ENCODE measurements at places on chromosomes 4 and X.

GRCh38 chr4:122827258-122827878, 737 bp downstream of the FGF2 start:
- no peak for DNase-seq

DNA sequence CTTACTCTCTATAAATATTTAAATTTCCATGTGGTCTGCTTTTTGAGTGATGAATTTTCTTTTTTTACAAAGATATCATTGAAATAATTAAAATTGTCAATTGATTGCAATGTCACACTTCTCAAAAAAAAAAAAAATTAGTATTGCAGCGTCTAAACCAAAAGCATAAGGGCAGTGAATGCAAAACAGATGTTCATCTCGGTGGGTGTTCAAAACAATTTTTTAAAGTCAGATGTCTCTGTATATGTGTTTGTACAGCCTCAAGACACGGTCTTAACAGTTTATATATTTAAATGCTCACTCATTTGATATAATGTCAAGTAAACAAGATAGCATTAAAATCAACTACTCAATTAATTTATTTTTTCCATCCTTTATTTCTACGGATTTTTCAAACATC, 52.3 kb downstream of the PALLD start:
- no peak for DNase-seq

DNA sequence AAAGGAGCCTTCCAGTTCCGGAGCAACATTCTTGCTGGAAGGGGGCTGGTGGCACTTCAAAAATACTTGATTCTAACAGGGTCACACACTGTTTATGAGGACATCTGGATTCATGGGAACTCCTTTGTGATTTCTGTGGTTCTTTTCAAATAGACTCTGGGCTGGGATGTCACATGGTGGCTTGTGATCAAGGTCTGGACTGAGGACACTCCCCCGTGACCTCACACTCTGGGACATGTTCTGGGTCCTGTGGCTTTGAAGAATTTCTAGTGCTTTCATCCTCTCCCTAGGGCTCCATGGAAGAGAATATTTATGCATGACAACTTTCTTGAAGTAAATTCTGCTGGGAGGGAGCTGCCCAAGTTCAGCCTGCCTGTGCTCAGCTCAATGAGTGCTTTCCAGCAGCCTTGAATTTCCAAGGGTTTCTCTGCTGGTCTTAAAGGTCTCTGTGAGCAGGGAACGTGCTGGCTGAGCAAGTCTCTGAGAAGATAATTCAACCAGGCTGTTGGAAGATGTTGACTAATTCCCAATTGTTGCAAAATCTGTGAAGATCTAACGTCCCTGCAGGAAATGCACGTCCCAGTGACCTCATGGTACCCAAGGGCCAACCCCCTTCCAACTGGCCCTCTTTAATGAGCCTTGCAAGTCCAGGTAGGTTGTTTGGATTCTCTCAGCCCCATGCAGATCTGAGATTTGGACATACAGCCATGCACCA, 36.3 kb downstream of the GPR143 start:
- no peak for DNase-seq

GRCh38 chr4:10093801-10094552, 22.6 kb downstream of the WDR1 start:
- DNase-seq = no peak

DNA sequence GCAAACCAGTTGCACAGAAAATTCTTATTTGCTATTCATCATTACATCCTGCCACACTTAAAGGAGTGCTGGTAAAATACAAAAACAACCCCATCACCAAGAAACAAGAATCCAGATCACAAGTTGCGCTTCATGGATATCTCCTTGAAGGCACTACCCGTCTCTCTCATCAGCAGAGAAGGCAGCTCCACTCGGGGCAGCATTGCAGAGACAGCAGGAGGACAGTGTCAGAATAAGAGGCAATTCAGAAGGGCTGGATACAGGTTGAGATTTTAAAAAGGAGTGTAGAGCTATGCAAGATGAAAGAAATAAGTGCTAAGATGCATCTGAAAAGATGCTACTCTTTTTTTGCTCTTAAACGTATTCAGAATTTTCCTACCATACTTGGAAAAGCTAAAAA, 71.4 kb downstream of the LDB2 start:
- DNase-seq = no peak

DNA sequence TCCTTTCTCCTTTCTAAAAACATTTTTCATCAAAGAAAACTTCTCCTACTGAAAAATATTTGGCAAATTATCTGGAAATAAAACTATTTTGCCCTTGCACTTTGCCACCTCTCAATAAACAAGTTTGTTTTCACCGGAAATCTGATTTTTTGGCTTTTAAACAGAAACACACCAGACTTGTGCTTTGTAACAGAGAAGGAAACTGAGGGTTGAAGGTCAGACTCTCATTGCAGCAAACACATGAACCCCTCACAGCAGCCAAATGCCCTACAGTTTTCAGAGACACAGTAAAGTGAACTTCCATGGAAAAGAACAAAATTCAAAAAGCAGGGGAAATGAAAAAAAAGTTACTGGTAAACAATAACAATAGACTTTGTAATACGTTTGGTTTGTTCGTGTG, 95.6 kb upstream of the WDR17 start:
- no peak for DNase-seq

DNA sequence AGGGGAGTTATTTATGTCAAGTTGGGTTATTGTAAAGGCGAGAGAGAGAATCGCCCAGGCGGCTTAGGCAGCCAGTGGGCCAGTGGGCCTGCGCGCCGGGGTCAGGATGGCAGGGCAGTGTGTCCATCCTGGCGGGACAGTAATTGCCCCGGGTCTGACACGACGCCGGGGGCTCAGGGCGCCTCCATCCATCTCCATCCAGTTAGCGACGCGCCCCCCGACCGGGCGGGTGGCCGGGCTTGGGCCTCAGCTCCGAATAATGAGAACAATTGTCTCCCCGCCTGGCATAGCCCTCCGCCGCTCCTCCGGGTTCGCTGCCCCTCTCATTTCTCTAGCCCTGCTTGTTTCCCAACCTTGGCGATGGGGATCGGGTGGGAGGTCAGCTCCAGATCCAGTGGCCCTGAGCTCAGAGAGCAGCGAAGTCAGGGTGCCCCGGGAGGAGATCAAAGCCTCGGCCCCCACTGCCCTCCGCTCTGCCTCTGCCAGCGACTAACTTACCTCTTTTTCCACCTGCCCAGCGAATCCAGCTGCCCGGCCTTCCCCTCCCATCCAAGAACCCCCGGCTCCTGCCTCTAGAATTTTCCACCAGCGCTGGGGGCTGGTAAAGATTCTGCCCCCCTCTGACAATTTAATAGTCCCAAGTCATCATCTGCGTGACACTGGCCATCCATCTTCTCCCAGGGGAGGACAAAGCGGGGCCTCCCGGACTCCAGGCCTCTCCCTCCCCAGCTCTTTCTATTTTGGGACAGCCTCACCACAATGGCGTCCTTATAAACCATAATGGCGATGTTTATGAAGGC, 56.9 kb upstream of the TMEM33 start:
- no peak for DNase-seq

DNA sequence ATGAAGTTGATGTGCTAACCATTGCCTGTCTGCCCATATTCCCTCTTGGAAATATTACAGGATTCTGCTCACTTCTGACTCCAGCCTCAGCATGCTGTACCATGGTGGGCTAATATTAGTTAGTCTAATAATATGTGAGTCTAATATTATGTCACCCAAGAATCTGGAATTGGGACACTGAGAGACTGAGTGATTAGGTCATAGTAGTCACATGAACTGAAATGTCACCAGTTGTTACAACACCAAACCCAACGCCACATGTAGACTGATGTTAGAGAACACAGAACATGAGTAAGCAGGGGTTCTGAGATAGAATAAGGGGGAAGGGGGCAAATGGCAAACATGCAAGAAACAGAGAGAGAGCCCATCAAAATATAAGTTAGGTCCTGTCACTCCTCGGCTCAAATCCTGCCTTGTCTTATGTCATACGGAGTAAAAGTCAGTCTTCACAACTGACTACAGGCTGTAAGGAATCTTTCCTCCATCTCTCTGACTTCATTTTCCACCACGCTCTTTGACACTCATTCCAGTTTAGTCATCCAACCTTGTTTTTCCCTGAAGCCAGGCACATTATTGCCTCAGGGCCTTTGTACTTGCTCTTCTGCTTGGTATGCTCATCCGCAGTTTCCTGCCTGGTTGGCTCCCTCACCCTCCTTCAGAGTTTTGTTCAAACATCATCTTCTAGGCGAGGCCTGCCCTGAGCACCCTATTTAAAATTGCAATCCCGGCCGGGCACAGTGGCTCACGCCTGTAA, 9.6 kb upstream of the SLAIN2 start:
- DNase-seq = no peak

DNA sequence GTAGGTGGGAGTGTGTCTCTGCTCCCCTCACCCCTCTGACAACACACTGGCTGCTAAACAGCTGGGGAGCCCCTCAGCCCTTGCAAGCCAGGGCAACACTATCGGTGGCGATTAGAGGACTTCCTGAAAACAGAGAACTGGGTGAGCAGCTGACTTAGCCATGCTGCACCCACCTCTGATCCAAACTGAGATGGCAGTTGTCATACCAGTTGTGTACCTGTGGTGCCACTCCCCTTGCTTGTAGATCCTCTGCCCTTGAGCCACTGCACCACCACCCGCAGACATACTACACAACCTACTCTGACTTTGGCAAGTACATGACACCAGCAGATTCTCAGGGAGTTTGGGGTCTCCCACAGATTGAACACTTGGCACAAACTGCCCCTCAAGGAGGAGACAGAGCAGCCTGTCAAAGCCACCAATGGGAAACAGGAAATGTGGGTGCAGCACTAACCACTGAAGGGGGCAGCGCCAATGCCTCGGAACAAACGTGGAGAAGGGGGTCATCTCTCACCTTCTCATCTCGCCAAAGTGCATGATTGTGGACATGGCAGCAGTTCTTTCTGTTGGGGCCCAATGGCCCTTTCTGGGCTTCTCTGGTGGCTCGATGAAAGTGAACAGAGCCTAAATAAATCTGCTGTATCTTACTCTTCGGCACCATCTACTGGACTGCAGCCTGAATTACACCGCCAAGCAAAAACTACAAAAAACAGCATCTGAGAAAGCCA, 119.8 kb downstream of the NEK1 start:
- peak; percentile 19 for DNase-seq

DNA sequence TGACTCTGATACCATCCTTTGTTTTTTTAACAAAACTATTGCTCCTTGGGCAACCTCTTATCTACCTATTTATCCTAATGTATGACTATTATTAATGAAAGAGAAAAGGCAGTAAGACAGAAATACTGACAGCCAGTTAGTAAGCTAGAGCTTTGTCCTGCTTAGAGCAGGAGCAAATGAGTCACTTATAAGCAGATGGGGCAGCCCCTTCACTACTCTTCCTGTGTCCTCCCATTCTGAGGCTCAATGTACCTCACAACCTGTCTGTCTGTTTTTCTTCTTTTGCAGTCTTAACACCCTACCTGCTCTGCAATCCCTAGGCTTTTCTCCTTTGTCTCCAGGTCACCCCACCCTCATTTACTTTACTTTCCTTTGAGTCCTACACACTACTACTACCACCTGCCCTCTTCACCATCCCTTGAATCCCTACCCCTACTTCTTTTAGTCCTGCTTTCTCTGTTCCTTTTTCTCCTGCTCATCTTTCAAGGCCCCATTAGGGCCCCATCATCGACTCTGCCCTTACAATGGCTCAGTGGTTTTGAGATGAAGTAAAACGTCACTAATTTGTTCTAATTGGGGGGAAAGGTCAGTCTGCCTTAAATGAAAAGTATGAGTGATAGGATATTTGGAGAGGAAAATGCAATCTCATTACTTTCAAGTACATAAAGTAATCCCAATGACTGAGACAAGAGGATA, 294.3 kb downstream of the GUCY2F start:
- no peak for DNase-seq

Measured in HFF-Myc (cell line).